ENCODE measurements at places on chromosomes 1 and 21.

GRCh38 chr1:7948960-7949359 lies 8.3 kb upstream of the TNFRSF9 start:
- DNase-seq, result no peak

GRCh38 chr21:25887646-25888306 lies 153.0 kb downstream of the GABPA start:
- DNase-seq, result no peak

DNA sequence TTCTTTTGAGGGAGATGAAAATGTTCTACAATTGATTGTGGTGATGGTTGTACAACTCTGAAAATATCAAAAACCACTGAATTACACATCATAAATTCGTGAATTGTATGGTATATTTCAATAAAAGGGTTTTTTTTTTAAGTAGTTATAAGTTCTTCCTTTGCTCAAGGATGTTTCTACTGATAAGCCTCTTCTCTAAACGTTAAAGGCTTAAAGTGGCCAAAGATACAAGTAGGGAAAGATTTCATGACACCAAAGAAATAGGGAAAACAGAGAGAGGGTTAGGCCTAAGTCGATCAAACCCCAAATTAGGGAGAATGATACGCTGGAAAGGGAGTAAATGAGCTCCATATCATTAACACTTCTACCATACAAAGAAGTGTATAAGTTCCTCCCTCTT lies 4.1 kb downstream of the KDM5B start:
- no peak for DNase-seq

GRCh38 chr1:223835754-223836153 lies 10.0 kb downstream of the TP53BP2 start:
- no peak for DNase-seq

- DNase-seq, result no peak
These were observed 732 bp downstream of the GREM2 start for GRCh38 chr1:240611228-240611618.

- no peak for DNase-seq
These were observed 32.4 kb downstream of the ERICH3 start for GRCh38 chr1:74641161-74641560.

Data from mesothelial cell of epicardium (in vitro differentiated cells).